T-cell (primary cell): ENCODE measurements at places on chromosomes 1 and 21.

GRCh38 chr1:37158113-37158749 is 123.9 kb upstream of the GRIK3 start:
- H3K4me3 ChIP-seq = no peak overlapping the region
- H3K27ac ChIP-seq = no peak overlapping the region
- no peaks in the 10 kb centered on the region for H3K4me1 ChIP-seq

- DNase-seq = no peak
- no peaks in the 10 kb centered on the region for H3K27me3 ChIP-seq
- H3K4me3 ChIP-seq = no peak overlapping the region
- no peak overlapping the region for H3K27ac ChIP-seq
Measured at GRCh38 chr1:168824418-168825065, 95.5 kb upstream of the DPT start.

DNA sequence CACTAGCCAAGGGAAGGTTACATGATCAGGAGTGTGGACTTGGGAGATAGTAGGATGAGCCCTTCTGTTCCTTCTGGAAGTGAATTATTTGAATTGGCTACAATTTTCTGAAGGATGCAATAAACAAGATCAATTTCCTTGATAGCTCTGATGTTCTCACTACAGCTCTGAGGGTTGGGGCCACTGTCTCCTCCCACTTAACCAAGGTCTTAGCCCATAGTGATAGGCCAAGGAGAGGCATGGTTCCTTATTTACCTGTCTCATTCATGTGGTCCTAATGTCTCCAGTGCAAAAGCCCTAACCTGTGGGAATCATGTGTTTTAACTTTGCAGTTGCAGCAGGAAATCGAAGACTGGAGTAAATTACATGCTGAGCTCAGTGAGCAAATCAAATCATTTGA is 34.8 kb downstream of the MIA3 start:
- no peak for DNase-seq
- peaks cover 3% of the 10 kb centered on the region for H3K36me3 ChIP-seq
- no peak overlapping the region for H3K4me3 ChIP-seq
- no peak overlapping the region for H3K27ac ChIP-seq
- peaks cover 20% of the 10 kb centered on the region for H3K4me1 ChIP-seq

DNA sequence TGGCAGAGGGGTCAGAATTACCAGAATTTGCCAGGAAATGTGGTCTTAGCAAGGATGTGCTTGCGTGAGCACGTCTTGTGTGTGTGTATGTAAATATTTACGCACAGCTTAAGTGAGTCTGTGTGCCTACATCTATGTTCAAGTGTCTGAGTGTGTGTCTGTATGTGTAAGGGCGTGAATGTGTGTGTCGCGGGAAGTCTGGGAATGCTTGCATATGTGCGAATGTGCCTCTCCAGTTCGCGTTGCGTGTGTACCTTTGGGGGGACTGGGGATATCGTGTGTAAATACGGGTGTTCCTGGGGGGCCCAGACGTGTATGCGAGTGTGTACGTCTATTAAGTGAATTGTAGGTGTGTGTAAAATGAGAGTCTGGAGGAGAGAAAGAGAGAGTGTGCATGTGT is 68.6 kb upstream of the POU3F1 start:
- H3K4me3 ChIP-seq = no peak overlapping the region
- no peak for DNase-seq
- H3K27ac ChIP-seq = no peak overlapping the region

DNA sequence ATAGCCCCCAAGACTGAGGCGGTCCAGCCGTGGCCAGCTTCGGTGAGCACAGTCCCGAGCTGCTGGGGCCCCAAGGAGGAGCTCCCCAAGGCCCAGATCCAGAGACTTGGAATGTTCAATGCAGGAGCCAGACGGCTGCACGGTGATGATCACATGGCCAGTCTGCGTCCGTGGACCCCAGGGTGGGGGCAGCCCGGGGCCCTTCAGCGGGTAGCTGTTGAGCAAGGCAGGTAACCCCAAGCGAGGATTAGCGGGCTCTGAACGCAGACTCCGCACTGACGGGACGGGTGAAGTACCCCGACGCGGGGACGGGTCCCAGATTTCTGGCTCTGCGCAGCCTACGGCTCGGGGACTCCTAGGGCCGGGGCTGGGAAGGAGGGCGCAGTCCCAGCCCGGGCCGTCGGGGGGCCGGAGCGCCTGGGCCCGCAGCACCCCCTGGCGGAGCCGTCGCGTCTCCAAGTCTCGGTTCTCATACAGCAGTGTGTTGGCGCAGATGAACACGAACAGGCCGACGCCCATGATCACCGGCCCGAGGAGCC is 2.7 kb downstream of the TMEM200B start:
- no peak overlapping the region for H3K4me3 ChIP-seq
- H3K27me3 ChIP-seq = peaks cover 52% of the 10 kb centered on the region
- no peak overlapping the region for H3K27ac ChIP-seq
- peak; percentile 66 for DNase-seq

DNA sequence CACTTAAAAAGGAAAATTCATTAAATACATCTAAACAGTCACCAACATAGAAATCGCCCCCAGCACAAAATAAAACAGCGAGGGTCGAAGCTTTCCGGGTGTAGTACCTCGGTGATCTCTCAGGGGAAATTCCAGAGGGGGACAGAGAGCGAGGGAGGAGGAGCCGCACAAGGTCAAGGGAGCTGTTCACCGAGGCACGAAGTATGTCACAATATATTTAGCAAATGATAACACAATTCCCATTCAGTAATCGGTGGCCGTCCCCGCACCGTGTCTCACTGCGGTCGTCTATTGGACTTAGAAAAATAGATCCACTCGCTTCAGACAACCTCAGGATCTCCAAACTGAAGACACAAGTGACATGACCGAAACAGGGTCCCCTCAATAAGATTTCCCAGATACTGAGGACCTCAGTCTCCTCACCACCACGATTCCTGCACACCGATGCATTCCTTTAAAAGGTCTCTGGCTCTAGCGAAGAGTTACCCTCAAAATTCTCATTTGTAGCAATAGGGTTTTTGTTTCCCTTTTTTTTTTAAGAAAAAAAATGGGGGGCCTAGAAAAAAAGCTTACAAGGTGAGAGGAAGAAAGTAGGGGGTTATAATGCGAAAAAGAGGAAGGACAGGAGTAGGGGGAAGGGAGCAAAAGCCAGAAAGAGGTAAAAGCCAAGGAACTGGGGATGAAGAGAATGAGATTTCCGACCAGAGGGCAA is 1.1 kb downstream of the LPGAT1 start:
- H3K4me3 ChIP-seq = peak overlapping the region; percentile 57
- H3K4me1 ChIP-seq = peaks cover 39% of the 10 kb centered on the region
- H3K36me3 ChIP-seq = no peaks in the 10 kb centered on the region
- H3K27me3 ChIP-seq = no peaks in the 10 kb centered on the region
- peak overlapping the region; percentile 33 for H3K27ac ChIP-seq

DNA sequence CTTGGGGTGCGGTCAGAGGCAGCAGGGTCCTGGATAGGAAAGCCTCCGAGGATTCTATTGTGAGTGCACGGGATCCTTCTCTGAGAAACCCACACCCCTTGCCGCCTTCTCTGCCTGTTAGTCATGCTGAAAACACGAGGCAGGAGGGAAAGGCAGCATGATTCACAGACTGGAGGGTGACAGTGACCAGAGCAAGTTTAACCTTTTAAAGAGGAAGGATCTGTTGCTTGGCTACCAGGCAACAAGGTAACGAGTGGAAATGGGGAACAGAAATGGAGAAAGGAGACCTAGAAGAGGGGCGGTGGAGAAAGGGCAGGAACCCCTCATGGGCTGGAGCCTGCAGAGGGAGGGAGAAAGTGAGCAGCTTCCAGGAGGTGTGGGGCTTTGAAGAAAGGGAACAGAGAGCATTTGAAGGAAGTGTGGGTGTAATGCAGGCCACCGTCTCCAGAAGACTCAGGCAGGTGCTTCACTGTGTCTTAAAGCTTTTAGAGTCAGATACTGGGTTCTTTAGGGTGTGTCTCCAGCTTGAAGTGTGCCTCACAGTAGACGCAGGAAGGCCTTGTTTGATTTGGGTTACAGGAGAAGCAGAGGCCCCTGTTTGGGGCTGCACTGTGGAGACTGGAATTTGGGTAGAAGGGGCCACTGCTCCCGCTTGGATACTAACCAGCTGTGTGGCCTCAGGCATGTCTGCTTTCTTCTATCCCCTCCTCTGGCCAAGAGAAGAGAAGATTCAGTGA is 19.1 kb downstream of the OPTC start:
- peak; percentile 5 for DNase-seq
- peaks cover 25% of the 10 kb centered on the region for H3K27me3 ChIP-seq
- peak overlapping the region; percentile 61 for H3K27ac ChIP-seq
- peaks cover 34% of the 10 kb centered on the region for H3K4me1 ChIP-seq
- no peak overlapping the region for H3K4me3 ChIP-seq

DNA sequence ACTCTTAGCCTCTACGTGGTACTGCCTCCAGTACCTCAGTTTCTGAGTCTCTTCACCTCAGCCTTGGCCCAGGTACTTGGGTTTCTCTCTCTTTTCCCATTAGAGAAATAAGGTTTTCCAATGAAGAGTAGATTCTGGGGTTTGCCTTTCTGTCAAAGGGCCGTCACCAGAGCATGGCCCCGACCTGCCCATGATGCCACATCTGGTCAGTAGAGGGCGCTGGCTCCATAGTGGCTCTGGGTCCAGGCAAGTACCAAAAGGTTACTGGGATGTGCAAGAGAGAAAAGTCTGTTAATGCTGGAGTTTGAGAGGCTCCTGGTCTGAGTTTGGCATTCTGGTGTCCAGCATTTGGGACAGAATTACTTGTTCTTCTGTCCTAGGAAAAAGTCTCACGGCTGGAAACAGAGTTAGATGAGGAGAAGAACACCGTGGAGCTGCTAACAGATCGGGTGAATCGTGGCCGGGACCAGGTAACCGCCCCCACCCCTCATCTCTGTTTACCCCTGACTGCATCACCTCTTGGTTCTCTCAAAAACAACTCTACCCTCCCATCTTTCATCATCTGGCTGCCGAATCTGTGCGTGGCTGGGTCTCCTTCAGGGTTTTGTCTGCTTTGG is 5.3 kb upstream of the TUFT1 start:
- no peak overlapping the region for H3K4me3 ChIP-seq
- H3K4me1 ChIP-seq = peaks cover 2% of the 10 kb centered on the region
- H3K36me3 ChIP-seq = no peaks in the 10 kb centered on the region
- peak; percentile 69 for DNase-seq
- peaks cover 3% of the 10 kb centered on the region for H3K27me3 ChIP-seq
- no peak overlapping the region for H3K27ac ChIP-seq

DNA sequence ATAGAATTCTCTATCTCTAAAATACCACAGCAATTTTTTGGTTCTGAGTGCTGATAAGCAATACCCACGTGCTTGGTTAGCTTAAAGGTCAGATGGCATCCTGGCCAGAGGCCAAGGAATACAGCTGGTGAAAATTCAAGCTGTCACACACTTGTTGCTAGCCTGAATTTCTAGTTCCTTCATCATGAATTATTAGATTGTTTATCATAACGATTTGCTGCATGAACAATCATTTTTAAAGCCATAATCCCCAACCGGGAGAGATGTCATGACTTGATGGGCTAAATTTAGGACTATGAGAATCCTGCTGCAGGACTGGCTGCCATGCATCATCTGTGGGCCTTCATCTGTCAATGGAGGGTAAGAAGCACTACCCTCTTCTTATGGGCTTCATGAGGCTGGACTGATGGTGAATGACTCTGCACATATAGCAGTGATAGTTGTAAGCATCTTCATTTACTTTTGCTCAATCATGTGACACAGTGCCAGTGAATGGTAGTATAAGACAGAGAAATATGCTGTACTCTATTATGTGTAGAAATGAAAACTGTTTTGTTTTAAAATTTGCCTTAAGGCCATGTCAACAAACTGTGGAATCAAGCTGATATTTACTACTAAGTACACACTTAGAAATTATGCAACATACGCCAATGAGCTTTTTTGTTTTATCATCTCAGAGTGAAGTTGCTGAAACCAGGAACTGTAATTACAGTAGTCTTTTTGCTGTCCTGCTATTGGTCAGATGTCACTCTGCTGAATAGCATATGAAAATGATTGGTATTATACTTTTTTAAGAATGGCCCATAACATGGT is 80.5 kb upstream of the RALGPS2 start:
- no peak for DNase-seq
- no peaks in the 10 kb centered on the region for H3K27me3 ChIP-seq
- H3K4me3 ChIP-seq = no peak overlapping the region
- no peak overlapping the region for H3K27ac ChIP-seq

DNA sequence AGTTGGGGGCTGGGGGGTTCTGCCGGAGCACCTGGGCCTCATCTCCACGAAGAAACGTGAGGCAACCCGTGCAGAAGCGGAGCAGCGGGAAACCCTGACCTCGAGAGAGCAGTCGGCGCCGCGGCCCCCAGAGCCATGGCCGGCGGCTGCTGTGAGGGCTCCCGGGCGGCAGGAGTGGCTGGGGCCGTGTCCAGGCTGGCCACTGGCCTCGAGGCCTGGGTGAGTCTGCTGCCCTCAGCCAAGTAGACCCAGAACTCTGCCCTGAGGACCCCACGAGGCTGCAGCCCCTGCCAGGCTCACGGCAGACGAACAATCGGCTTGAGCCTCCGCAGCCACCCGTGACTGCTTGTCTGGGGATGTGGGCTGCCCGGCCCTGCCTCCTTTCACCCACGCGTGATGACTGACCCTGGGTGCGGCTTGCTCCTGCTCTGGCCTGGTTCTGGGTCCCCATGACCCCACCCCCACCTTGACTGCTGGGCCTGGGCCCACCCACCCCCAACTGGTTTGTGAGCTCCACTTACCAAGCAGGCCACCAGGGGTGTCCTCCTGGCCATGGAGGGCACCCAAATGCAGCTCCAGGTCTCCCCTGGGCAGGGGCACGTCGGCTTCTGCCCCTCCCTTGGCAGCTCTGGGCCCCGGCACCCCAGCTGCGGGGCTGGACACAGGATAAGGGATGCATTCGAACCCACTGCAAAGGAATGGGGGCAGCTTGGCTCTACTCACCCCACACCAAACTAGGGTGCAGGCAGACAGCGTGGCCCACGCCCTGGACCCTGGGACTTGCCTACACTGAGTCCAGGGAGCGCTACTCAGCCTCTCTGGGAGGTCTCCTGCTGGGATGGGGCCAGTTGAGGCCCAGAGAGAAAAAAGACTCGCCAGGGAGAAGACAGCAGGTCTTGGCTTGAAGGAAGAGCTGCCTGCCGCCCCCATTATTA is 34.2 kb downstream of the MORN1 start:
- H3K4me1 ChIP-seq = no peaks in the 10 kb centered on the region
- DNase-seq = no peak
- H3K27me3 ChIP-seq = peaks cover 3% of the 10 kb centered on the region
- no peaks in the 10 kb centered on the region for H3K36me3 ChIP-seq
- H3K4me3 ChIP-seq = no peak overlapping the region

- H3K27ac ChIP-seq = no peak overlapping the region
- DNase-seq = no peak
- H3K4me1 ChIP-seq = no peaks in the 10 kb centered on the region
- no peaks in the 10 kb centered on the region for H3K27me3 ChIP-seq
- H3K36me3 ChIP-seq = no peaks in the 10 kb centered on the region
Measured at GRCh38 chr1:98903261-98903660, 101.4 kb downstream of the PLPPR5 start.

GRCh38 chr1:113488576-113489177 is 98.4 kb downstream of the MAGI3 start:
- H3K27me3 ChIP-seq = no peaks in the 10 kb centered on the region
- H3K4me1 ChIP-seq = no peaks in the 10 kb centered on the region
- no peak overlapping the region for H3K4me3 ChIP-seq
- H3K36me3 ChIP-seq = no peaks in the 10 kb centered on the region

- H3K36me3 ChIP-seq = no peaks in the 10 kb centered on the region
- H3K4me1 ChIP-seq = no peaks in the 10 kb centered on the region
- no peak for DNase-seq
- no peak overlapping the region for H3K4me3 ChIP-seq
- H3K27me3 ChIP-seq = no peaks in the 10 kb centered on the region
- no peak overlapping the region for H3K27ac ChIP-seq
Measured at GRCh38 chr21:16455978-16456377, 726.2 kb downstream of the USP25 start.
